CD8-positive, alpha-beta T cell (primary cell): ENCODE measurements at places on chromosomes 2 and 18. TPM values are rescaled to one million over a fixed set of nuclear protein-coding genes. Genes with fewer than 3 reads are reported as not detected.

DLGAP1 gene
- total RNA-seq, result not detected

CXCR1 gene
- total RNA-seq, result not detected

ELMOD3 gene
- 10.8 TPM for total RNA-seq

CEP76 gene
- total RNA-seq, result 10.9 TPM

POU3F3 gene
- total RNA-seq, result not detected

CFAP210 gene
- 0.95 TPM for total RNA-seq

TLX2 gene
- total RNA-seq, result not detected

KATNAL2 gene
- 2.1 TPM for total RNA-seq

C1QL2 gene
- total RNA-seq, result not detected

ABCB11 gene
- total RNA-seq, result not detected

DNAJC10 gene
- total RNA-seq, result 27.9 TPM

ADRA2B gene
- total RNA-seq, result 2.0 TPM

TDRD15 gene
- total RNA-seq, result not detected

CPLX4 gene
- total RNA-seq, result not detected

REEP1 gene
- total RNA-seq, result not detected

RAB11FIP5 gene
- total RNA-seq, result 4.7 TPM

NEUROD1 gene
- total RNA-seq, result not detected

SCG2 gene
- total RNA-seq, result not detected

TUBA4B gene
- not detected for total RNA-seq

DYNAP gene
- not detected for total RNA-seq

NCKAP5 gene
- not detected for total RNA-seq

FER1L5 gene
- not detected for total RNA-seq

AKAIN1 gene
- not detected for total RNA-seq

MEP1B gene
- total RNA-seq, result not detected

NEU4 gene
- total RNA-seq, result 2.9 TPM

SLC35F5 gene
- 19.3 TPM for total RNA-seq

KIAA2012 gene
- not detected for total RNA-seq

DNAH6 gene
- total RNA-seq, result 0.61 TPM

SMYD1 gene
- not detected for total RNA-seq

NFATC1 gene
- total RNA-seq, result 93.7 TPM

ITGB6 gene
- not detected for total RNA-seq

RND3 gene
- total RNA-seq, result not detected

ERMN gene
- 20.7 TPM for total RNA-seq

IL18R1 gene
- 7.0 TPM for total RNA-seq

SPATA3 gene
- total RNA-seq, result not detected

MYO7B gene
- 0.25 TPM for total RNA-seq

FBXO15 gene
- total RNA-seq, result 1.0 TPM

FIGN gene
- total RNA-seq, result not detected

TMEM163 gene
- total RNA-seq, result 0.19 TPM

SIX2 gene
- not detected for total RNA-seq

TIMM21 gene
- 20.8 TPM for total RNA-seq

ADGRF3 gene
- 1.7 TPM for total RNA-seq

GKN2 gene
- total RNA-seq, result not detected

SPC25 gene
- total RNA-seq, result 0.22 TPM
